Vagina (tissue), 2 donors: ENCODE measurements at places on chromosomes 5 and 9.
A peak's percentile ranks its signal among the peaks of the same experiment; 100 is the strongest.

DNA sequence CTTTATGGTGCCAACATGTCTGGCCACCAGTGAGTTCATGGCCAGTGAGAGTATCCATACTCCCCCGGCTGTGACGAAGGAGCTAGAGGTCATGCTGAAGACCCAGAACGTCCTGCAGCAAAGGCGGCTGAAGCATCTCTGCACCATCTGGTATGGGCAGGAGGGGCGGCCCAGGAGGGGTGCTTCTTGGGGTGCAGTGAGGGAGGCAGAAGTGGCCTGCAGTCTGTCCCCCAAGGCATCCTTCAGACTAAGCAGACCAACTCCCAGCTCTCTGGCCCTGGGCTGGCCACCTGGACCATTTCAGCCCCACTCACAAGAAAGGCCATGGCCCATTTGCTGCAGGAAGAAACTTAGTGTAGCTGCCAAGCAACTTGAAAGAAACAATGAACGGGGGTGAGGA lies 11.0 kb downstream of the CCDC180 start:
- no peak for DNase-seq
- no peaks in the 10 kb centered on the region for H3K27me3 ChIP-seq
- no peaks in the 10 kb centered on the region for H3K4me1 ChIP-seq
- no peak overlapping the region for H3K4me3 ChIP-seq

DNA sequence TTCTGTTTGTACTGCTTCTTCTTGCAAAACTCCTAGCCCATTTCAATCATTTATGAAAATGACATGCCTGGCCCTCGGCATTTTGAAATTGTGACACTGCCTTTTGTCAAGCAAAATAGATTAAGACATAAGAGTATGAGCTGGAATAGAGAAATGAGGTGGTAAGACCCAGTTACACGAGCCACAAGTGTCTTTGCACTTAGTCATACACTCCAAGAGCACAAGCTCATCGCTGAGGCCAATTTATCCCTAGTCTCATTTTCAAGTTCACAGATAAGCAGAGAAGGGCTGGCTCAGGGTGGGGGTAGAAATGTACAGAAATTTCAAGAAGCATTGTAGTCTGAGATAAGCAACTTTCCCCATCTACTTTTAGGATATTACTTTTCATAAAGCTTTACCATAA lies 40.6 kb upstream of the MAP1B start:
- H3K36me3 ChIP-seq = no peaks in the 10 kb centered on the region
- H3K27ac ChIP-seq = no peak overlapping the region
- H3K4me1 ChIP-seq = no peaks in the 10 kb centered on the region
- no peak overlapping the region for H3K4me3 ChIP-seq
- no peak for DNase-seq

- no peak overlapping the region for H3K4me3 ChIP-seq
- no peak for DNase-seq
- peaks cover 8% of the 10 kb centered on the region for H3K4me1 ChIP-seq
- no peaks in the 10 kb centered on the region for H3K27me3 ChIP-seq
Observed at GRCh38 chr5:178068293-178068692, 45.0 kb upstream of the N4BP3 start.

DNA sequence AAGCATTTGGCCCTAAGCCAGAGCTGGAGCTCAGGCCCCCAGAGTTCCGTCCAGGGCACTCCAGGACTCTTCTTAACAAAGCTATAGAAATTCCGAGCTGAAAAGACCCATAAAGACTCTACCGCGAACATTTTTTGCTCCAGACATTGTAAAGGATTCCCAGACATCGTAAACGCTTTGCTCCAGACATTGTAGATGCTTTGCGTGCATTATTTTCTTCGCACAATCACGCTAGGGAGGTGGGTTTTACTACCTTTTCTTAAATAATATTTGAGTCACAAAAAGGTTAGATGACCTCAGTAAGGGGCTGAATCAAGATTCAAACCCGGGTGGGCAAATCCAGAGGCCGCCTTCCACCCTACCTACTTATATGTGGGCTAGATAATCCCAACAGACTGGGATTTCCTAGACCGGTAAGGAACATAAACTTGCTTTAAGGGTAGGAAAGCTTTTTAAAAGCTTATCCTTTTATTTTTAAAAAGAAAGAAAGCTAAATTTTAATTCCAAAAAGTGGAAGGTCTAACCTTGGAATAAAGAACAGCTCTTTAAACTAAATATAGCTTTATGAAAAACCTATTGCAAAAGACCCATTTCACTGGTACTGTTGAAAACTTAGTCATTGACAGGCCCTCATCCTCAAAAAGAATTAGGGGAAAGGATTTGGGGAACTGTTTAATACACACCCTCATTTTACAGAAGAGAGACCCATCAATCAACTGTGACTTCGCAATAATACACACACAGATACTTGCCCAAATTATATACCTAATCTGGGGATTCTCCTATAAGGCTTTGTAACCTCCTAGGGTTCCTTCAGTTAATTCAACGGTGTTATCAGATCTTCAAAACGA lies 822 bp upstream of the TNIP1 start:
- H3K4me3 ChIP-seq = peak overlapping the region; percentile 95
- H3K27me3 ChIP-seq = no peaks in the 10 kb centered on the region
- peaks cover 86% of the 10 kb centered on the region for H3K4me1 ChIP-seq
- no peak for DNase-seq

- H3K36me3 ChIP-seq = no peaks in the 10 kb centered on the region
- no peaks in the 10 kb centered on the region for H3K4me1 ChIP-seq
- H3K4me3 ChIP-seq = no peak overlapping the region
- DNase-seq = no peak
Observed at GRCh38 chr5:21680196-21680595, 1172.9 kb downstream of the CDH12 start.

DNA sequence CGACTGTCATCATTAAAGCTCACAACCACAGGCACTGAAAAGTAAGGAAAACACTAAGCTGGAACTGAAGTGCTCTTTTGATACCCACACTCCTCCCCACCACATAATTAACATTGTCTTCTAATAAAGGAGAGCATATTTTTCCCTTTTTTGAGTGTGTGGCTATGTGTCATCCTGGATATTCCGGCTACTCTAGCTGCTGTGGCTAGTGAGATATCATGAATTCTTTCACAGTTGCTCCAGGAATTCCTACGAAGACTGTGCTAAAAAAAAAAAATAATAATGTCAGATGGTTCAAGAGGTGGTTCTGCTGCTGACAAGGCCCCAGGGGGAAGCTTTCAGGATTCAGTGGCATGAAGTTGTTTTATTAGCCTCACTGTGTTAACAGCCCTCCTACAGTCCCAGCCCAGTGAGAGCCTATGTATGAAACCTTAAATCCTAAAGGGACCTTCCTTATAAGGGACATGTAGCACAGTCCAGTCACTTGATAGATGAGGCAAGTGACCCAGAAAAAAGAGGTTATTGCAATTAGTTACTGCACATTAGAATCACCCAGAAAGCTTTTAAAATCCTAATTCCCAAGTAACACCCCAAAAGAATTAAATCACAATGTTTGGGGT lies 46.6 kb downstream of the TMEM252 start:
- no peaks in the 10 kb centered on the region for H3K36me3 ChIP-seq
- H3K4me1 ChIP-seq = no peaks in the 10 kb centered on the region
- DNase-seq = no peak
- H3K27me3 ChIP-seq = no peaks in the 10 kb centered on the region
- H3K27ac ChIP-seq = no peak overlapping the region

- H3K4me1 ChIP-seq = peaks cover 15% of the 10 kb centered on the region
- H3K27ac ChIP-seq = no peak overlapping the region
- no peaks in the 10 kb centered on the region for H3K36me3 ChIP-seq
- no peaks in the 10 kb centered on the region for H3K27me3 ChIP-seq
Observed at GRCh38 chr9:130431536-130432303, 13.0 kb upstream of the ASS1 start.

- H3K4me3 ChIP-seq = no peak overlapping the region
- no peaks in the 10 kb centered on the region for H3K27me3 ChIP-seq
- H3K4me1 ChIP-seq = peaks cover 30% of the 10 kb centered on the region
Observed at GRCh38 chr9:127492616-127493015, 41.3 kb downstream of the LRSAM1 start.

DNA sequence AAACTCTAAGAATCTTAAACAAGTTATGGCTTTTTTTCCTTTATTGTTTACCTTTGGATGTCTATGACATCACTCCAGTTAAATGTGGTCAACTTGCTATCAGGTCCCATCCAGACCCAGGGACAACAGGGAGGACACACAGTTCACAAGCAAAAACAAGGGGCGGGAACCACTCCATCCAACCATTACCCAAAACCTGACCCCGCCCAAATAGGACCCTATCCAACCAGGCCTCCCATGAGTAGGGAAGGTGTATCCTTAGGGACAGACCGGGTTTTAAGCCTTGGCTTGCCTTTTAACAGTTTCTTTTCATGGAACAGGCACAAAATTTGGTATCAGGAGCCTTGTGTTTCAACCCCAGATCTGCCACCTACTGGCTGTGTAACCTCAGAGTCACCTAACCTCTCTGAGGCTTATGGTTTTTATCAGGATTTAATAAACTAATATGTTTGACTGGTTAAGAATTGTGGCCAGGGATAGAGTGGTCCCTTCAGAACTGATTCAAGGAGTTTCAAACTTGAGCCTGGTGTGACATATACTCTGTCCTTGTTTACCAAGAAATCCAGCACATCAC lies 127.7 kb upstream of the RAD23B start:
- no peak overlapping the region for H3K27ac ChIP-seq
- DNase-seq = no peak
- no peak overlapping the region for H3K4me3 ChIP-seq
- no peaks in the 10 kb centered on the region for H3K27me3 ChIP-seq
- no peaks in the 10 kb centered on the region for H3K36me3 ChIP-seq
- H3K4me1 ChIP-seq = no peaks in the 10 kb centered on the region

GRCh38 chr5:157266286-157267007 lies 524 bp downstream of the CYFIP2 start:
- peaks cover 18% of the 10 kb centered on the region for H3K4me1 ChIP-seq
- no peak for DNase-seq
- H3K36me3 ChIP-seq = no peaks in the 10 kb centered on the region
- H3K4me3 ChIP-seq = peak overlapping the region; percentile 94
- H3K27me3 ChIP-seq = no peaks in the 10 kb centered on the region

DNA sequence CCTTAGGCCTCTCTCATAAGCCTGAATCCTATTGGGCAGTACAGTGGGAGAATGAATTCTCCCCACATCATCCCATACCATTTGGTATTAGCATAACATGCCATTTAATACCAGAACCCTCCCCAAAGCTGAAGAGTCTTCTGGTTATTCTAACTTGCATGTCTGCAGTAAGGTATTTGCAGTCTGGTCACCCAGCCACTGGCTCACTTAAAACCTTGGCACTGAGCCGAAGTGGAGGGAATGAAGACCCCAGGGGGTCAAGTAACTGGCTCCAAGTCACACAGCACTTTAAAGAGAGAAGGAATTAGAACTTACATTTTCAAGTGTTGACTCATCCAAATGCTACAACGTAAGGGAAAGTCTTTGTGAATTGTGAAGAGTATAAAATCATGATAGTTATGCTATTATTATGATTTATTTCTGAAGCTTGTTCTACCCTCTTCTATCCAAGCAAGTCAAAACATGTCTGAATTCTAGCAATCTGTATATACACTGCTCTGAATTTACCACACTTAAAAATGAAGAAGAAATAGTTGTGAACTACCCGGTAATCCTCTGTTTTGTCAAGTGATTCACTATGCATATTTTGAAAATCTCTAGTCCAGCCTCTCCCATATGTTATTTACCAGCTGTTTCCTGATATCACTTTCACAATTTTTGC lies 28.5 kb downstream of the GLRA1 start:
- no peaks in the 10 kb centered on the region for H3K36me3 ChIP-seq
- DNase-seq = no peak
- no peak overlapping the region for H3K27ac ChIP-seq
- H3K4me3 ChIP-seq = no peak overlapping the region
- H3K27me3 ChIP-seq = no peaks in the 10 kb centered on the region
- no peaks in the 10 kb centered on the region for H3K4me1 ChIP-seq
